Progenitor cell of endocrine pancreas (in vitro differentiated cells): ENCODE measurements at places on chromosomes 4 and X. TPM values are rescaled to one million over a fixed set of nuclear protein-coding genes. Genes with fewer than 3 reads are reported as not detected.

- H3K27me3 ChIP-seq: no peaks in the 10 kb centered on the region
- peak overlapping the region; percentile 75 for H3K27ac ChIP-seq
- H3K36me3 ChIP-seq: peaks cover 26% of the 10 kb centered on the region
- H3K4me3 ChIP-seq: no peak overlapping the region
Observed at GRCh38 chr4:107654694-107655093, 65.3 kb downstream of the PAPSS1 start.

The GCNA gene
- total RNA-seq: 2.7 and 3.9 TPM in 2 replicates

DNA sequence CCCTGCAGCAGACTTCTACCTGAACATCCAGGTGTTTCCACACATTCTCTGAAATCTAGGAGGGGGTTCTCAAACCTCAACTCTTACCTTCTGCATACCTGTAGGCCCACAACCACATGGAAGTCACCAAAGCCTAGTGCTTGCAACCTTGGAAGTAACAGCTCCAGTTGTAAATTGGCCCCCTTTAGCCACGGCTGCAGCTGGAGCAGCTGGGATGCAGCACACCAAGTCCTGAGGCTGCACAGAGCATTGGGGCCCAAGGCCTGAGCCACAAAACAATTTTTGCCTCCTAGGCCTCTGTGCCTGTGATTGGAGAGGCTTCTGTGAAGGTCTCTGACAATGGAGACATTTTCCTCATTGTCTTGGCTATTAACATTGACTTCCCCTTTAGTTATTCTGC is 772.4 kb upstream of the INTU start:
- H3K36me3 ChIP-seq: no peaks in the 10 kb centered on the region
- DNase-seq: no peak
- H3K4me3 ChIP-seq: no peak overlapping the region
- H3K27ac ChIP-seq: no peak overlapping the region

- H3K36me3 ChIP-seq: no peaks in the 10 kb centered on the region
- no peaks in the 10 kb centered on the region for H3K4me1 ChIP-seq
- H3K27ac ChIP-seq: no peak overlapping the region
- no peaks in the 10 kb centered on the region for H3K27me3 ChIP-seq
- no peak for DNase-seq
Observed at GRCh38 chr4:33911959-33912358, 2332.4 kb downstream of the ARAP2 start.

- no peaks in the 10 kb centered on the region for H3K4me1 ChIP-seq
- no peaks in the 10 kb centered on the region for H3K36me3 ChIP-seq
- DNase-seq: peak; percentile 91
- H3K27me3 ChIP-seq: peaks cover 22% of the 10 kb centered on the region
Observed at GRCh38 chr4:3791910-3792542, 25.8 kb downstream of the ADRA2C start.

GRCh38 chr4:87097075-87097474 is 123.3 kb downstream of the KLHL8 start:
- no peak for DNase-seq
- no peak overlapping the region for H3K27ac ChIP-seq
- H3K4me3 ChIP-seq: no peak overlapping the region
